LNCaP clone FGC (cell line): ENCODE measurements at places on chromosomes 2 and 18.

DNA sequence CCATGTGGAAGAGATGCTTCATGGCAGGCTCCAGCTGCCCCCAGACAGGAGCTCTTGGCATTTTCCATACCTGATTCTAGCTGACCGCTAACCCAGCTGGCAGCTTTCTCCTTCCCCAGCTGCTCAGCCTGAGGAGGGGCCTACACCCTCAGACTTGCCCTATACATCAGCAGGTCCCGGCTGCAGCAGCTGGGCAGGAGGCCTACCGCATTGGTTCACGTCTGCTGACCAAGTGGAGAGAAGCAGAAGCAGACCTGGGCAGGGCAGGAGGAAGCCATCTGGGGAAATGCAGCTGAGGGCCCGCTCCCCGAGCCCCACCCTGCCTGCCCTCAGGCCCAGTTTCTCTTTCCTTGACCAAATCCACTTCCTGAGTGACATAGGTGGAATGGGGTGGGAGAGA is 50.7 kb downstream of the LBH start:
- DNase-seq: no peak

DNA sequence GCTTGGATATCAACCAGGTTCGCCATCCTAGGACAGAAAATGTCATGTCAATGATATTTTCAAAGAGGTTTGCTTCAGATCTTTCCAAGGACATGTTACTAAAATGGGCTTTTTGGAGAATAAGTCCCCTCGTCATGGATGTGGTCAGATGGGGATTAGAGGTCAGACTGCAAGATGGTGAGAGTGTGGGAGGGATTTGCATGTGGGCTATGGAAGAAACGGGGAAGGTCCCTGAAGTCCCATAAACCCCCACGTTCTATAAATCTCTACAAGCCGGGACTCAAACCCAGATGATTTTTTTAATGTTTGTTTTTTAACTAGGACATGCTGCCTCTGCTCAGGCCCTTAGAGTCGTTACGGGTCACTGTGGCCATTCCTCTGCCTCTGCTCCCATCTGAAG is 37.7 kb upstream of the IGFBP5 start:
- DNase-seq: no peak

- DNase-seq: no peak
Observed at GRCh38 chr2:149388120-149388816, 57.9 kb downstream of the LYPD6 start.

DNA sequence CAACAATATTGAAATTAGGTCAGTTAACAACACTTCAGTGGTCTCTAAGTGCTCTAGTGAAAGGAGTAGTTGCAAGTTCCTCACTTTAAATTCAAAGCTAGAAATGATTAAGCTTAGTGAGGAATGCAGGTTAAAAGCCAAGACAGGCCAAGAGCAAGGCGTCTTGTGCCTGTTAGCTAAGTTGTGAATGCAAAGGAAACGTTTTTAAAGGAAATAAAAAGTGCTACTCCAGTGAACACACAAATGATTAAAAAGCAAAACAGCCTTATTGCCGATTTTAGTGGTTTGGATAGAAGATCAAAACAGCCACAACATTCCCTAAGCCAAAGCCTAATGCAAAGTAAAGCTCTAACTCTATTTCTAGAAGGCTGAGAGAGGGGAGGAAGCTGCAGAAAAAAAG is 44.7 kb downstream of the ANTXR1 start:
- DNase-seq: no peak
